ENCODE measurements at places on chromosomes 3 and 15.

GRCh38 chr3:5057272-5057671 is 64.8 kb upstream of the ARL8B start:
- no peak for DNase-seq

DNA sequence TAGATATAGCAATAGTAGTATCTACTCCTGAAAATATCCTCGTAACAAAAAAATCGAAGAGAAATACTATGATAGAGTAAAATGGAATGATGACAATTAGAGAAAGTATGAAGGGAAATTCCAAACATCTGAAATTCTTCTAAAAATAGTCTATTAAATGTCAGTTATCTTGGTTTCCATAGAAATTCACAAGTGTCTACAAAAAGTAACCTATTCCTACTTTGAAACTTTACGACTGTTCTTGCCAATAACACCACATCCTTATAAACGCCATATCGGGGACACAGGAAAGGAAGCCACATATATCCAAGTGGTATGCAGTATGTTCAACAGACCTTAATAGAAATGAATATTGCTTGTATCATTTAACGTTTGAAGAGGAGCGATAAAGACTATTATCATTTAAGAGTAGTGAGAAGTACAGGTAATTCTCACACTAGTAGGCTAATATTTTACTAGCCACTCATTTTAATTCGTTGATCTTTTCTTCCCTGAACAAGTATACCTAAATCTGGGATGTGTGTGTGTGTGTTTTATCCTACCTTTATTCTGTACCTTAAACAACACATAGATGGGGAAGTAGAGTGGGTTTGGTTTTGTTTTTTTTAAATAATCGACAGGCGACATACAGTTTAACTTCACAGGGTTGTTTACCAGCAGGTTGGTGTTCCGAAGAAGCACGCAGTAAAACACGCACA is 1.2 kb downstream of the GPR176 start:
- DNase-seq, result no peak

GRCh38 chr3:111277226-111277625 is 205.6 kb downstream of the NECTIN3 start:
- no peak for DNase-seq

- DNase-seq, result no peak
Measured at GRCh38 chr3:54866251-54866650, 61.6 kb downstream of the LRTM1 start.

DNA sequence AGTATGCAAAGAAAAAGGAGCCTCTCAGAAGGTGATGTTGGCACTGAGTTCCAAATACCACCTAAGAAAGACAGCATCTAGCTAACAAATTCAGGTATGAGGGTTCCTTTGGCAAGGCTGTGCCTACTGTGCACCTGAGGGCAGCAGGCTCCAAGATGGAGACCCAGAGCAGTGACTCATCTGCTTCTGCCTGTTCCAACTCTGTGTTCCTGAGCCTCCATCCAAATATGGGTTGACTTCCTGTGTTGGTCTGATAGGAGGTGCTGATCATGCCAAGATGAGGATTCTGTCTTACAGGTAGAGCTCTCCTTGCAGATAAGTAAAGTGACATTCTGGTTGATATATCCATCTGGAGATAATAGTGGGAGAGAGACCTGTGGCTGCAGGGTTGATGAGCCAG is 26.0 kb downstream of the SV2B start:
- no peak for DNase-seq

GRCh38 chr15:22942306-22942855 is 37.8 kb downstream of the CYFIP1 start:
- DNase-seq, result no peak

All from putamen (tissue), 1 donor.